WTC11 (cell line): ENCODE measurements at places on chromosomes 12 and 14. TPM values are rescaled to one million over a fixed set of nuclear protein-coding genes. Genes with fewer than 3 reads are reported as not detected.
A peak's percentile ranks its signal among the peaks of the same experiment; 100 is the strongest.

The TMEM179 gene
- total RNA-seq, result 2.4 to 3.9 TPM (median 3.6 TPM) in 3 replicates

The FOXG1 gene
- total RNA-seq, result 0.09 to 0.18 TPM (median 0.16 TPM) in 3 replicates

DNA sequence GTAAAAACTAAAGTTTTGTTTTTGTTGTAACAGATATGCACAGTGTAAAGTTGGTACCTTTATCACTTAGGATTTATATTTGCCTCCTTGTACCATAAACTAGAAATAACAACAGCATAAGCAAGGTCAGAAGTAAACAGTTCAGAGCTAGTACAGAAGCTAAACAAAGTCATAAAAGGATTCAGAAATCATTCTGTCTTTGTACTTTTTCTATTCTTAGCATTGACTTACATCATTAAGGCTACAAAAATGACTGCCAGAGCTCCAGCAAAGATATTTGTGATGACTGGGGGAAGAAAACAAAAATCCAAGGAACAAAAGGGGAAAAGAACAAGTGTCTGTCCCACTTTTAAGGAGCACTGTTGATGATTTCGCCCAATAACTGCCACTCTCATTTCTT lies 347.2 kb downstream of the CCDC91 start:
- no peak for DNase-seq
- no peak overlapping the region for H3K27ac ChIP-seq
- peaks cover 3% of the 10 kb centered on the region; the same call in 1 of the 2 replicates for H3K36me3 ChIP-seq
- H3K4me3 ChIP-seq, result no peak overlapping the region

DNA sequence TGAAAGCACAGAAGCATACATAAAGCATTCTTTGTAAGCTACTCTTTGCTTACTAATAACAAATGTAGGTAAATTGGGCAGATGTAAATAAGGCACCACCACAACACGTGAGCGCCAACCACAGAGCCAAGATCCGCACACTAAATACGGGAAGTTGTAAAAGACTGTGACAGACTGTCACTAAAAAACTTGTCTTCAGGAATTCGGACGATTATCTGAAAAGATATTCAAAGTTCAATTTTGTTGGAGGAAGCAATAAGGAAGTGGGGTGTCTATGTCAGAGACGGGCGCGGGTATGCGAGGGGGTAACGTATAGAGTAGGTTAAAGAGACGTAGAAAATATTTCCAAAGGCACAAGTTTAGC lies 1.5 kb upstream of the HSP90B1 start:
- no peak for DNase-seq
- H3K4me1 ChIP-seq, result peaks cover 28% of the 10 kb centered on the region
- no peaks in the 10 kb centered on the region for H3K27me3 ChIP-seq
- H3K27ac ChIP-seq, result peak overlapping the region; percentile 99
- peak overlapping the region; percentile 87 for H3K4me3 ChIP-seq

GRCh38 chr12:6779708-6780432 lies 7.5 kb downstream of the LAG3 start:
- peaks cover 34% of the 10 kb centered on the region for H3K27me3 ChIP-seq
- H3K27ac ChIP-seq, result peak overlapping the region; percentile 41; the same call in 1 of the 2 replicates
- DNase-seq, result no peak
- H3K4me1 ChIP-seq, result peaks cover 22% of the 10 kb centered on the region
- H3K4me3 ChIP-seq, result no peak overlapping the region
- H3K36me3 ChIP-seq, result no peaks in the 10 kb centered on the region

DNA sequence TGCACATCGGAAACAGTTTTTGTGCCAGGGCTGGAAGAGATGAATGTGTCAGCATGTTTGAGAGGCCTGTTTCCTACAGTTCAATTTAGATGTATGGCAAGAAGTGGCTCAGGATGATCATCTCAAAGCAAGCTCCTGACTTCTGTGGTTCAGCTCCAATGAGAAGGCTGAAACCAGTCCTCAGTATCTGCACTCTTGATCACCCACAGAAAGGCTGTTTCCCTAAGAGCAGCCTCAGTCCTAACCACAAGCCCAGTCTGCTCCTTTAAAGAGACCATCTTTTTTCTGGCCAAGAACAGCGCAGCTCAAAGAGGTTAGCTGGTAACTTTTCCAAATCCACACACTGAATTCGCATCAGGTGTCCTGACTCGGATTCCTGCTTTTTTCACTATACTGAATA lies 19.2 kb downstream of the CSRP2 start:
- H3K4me1 ChIP-seq, result peaks cover 16% of the 10 kb centered on the region
- peaks cover 67% of the 10 kb centered on the region for H3K36me3 ChIP-seq
- H3K27ac ChIP-seq, result 0 out of 2 replicates have a peak overlapping the region, but pooled peaks have one; percentile 16
- no peaks in the 10 kb centered on the region for H3K27me3 ChIP-seq
- DNase-seq, result no peak

DNA sequence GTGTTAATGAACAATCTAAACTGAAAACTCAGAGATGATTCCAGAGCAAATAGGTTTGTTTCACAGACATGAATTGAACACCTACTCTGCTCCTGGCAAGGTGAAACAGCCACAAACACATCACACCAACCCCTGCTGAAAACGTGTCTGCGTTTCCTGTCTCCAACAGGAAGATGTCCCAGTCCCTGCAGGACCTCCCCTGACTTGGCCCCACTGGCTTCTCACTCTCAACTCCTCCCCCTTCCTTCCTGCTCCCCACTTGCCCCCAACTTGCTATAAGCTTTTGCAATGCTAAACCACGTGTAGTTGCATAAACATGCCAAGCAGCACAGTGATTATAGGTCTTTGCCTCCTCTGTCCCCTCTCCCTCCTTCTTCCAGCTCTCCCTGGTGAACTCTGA lies 567.6 kb downstream of the BCL11B start:
- peaks cover 39% of the 10 kb centered on the region for H3K4me1 ChIP-seq
- no peak overlapping the region for H3K27ac ChIP-seq
- DNase-seq, result no peak
- no peak overlapping the region for H3K4me3 ChIP-seq
- no peaks in the 10 kb centered on the region for H3K36me3 ChIP-seq
- no peaks in the 10 kb centered on the region for H3K27me3 ChIP-seq

DNA sequence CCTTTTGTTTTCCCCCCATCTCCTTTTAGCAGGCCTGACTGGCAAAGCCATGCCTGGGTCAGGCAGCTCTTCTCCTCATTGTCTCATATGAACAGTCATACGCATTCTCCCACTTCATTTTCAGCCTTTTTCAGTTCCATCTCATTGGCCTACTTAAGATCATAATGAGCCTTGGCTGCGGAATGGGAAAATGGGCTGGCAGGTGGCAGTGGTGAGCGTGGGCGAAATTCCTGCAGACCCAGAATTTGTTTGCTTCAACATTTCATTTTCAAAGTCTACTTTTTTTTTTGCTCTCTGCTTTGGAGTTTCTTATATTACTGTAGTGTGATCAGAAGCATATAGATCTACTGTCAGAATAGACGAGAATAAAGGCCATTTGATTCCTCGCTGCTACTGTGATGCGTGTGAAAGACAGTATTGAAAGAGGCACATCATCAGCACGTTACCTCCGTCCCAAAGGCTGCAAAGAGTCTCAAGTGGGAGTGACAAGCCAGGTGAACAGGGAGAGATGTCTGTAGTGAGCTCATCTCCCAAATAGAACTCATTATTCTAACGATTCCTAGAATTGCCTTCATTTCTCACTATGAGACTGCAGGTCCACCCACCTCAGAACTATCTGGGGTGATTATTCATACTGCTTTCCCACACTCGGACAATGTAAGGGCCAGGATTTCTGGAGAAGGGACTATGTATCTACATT lies 73.7 kb downstream of the TBK1 start:
- H3K27ac ChIP-seq, result no peak overlapping the region
- no peaks in the 10 kb centered on the region for H3K36me3 ChIP-seq
- no peak overlapping the region for H3K4me3 ChIP-seq
- no peak for DNase-seq
- H3K4me1 ChIP-seq, result peaks cover 17% of the 10 kb centered on the region
- no peaks in the 10 kb centered on the region; the same call in 1 of the 2 replicates for H3K27me3 ChIP-seq

DNA sequence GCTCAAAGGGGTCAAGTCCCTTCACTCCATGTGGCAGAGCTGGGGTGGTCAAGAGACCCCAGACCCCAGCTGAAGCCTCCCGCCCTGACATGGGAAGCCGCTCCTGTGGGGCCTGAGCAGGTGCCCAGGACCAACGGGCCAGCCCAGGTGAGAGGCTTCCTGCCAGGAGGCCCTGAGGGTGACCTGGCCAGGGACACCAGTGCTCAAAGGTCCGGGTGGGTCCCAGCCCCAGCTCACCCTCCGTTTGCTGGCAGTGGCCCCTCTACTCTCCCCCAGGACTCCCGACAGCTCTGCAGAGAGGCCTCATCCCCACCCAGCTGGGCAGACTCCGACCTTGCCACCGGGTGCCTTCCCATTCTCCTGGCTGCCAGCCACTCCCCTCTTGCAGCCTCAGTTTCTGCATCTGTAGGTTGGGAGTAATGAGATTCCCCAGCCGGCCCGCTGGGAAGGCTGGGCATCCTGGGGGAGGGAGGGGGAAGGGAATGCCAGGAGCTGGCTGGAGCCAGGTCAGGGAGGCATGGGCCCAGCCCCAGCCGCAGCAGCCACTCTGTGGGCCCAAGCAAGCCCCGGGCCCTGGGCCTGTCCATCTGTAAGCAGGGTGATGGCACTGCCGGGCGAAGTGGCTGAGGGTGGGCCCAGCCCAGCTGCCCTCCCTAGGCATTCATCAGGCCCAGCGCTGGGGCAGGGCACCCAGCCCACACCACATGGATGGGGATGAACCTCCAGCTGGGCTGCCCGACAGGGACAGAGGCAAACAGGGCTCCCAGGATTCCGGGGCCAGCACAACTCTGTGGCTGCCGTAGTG lies 10.3 kb upstream of the INF2 start:
- H3K36me3 ChIP-seq, result no peaks in the 10 kb centered on the region
- H3K27ac ChIP-seq, result no peak overlapping the region
- H3K4me1 ChIP-seq, result peaks cover 57% of the 10 kb centered on the region
- peaks cover 10% of the 10 kb centered on the region for H3K27me3 ChIP-seq

- peak; percentile 18 for DNase-seq
- H3K36me3 ChIP-seq, result no peaks in the 10 kb centered on the region
- peaks cover 44% of the 10 kb centered on the region for H3K27me3 ChIP-seq
Measured at GRCh38 chr12:106954462-106955376, 988 bp upstream of the TMEM263 start.

DNA sequence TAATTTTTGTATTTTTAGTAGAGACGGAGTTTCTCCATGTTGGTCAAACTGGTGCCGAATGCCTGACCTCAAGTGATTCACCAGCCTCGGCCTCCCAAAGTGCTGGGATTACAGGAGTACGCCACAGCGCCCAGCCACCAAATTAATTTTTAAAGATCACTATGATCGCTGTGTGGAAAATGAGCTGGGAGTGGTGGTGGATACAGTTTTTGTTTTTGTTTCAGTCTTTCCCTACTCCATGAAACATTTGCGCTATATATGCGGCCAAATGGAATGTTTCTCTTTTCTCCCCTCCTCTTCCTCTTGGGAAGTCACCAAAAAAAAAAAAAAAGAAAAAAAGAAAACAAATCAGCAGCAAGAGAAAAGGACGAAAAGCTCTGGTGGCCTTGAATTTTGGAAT lies 20.8 kb upstream of the P2RX4 start:
- H3K27ac ChIP-seq, result no peak overlapping the region
- DNase-seq, result no peak
- H3K27me3 ChIP-seq, result no peaks in the 10 kb centered on the region

GRCh38 chr12:108211157-108211556 lies 82.1 kb downstream of the WSCD2 start:
- H3K4me1 ChIP-seq, result peaks cover 30% of the 10 kb centered on the region
- no peak overlapping the region for H3K4me3 ChIP-seq
- H3K36me3 ChIP-seq, result no peaks in the 10 kb centered on the region
- no peak overlapping the region for H3K27ac ChIP-seq
- no peak for DNase-seq

- peaks cover 33% of the 10 kb centered on the region for H3K36me3 ChIP-seq
- H3K4me3 ChIP-seq, result no peak overlapping the region
- H3K27me3 ChIP-seq, result no peaks in the 10 kb centered on the region
- no peak overlapping the region for H3K27ac ChIP-seq
Measured at GRCh38 chr12:73187765-73188164, 915.6 kb downstream of the TRHDE start.

DNA sequence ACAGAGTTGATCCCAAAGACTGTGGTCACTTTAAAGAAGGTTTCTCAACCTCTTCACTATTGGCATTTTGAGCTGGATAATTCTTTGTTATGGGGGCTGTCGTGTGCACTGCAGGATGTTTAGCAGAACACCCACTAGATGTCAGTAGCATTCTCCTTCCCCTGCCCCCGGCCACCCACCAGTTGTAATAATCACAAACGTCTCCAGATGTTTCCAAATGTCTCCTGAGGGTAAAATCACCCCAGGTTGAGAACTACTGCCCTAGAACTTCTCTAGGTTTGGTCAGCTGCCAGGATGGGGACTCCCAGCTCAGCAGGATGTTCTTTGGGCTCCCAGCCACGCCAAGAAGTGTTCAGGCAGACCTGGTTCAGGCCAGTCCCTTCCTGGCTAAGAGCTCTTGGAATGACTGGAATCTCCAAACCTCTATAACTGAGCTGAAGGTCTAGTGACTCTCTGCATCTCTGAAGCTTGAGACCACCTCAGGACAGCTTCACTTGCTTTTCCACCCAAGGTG lies 12.5 kb upstream of the AJUBA start:
- H3K4me3 ChIP-seq, result no peak overlapping the region
- no peaks in the 10 kb centered on the region; the same call in 1 of the 2 replicates for H3K27me3 ChIP-seq
- H3K27ac ChIP-seq, result peak overlapping the region; percentile 91
- H3K36me3 ChIP-seq, result no peaks in the 10 kb centered on the region
- peaks cover 5% of the 10 kb centered on the region for H3K4me1 ChIP-seq

DNA sequence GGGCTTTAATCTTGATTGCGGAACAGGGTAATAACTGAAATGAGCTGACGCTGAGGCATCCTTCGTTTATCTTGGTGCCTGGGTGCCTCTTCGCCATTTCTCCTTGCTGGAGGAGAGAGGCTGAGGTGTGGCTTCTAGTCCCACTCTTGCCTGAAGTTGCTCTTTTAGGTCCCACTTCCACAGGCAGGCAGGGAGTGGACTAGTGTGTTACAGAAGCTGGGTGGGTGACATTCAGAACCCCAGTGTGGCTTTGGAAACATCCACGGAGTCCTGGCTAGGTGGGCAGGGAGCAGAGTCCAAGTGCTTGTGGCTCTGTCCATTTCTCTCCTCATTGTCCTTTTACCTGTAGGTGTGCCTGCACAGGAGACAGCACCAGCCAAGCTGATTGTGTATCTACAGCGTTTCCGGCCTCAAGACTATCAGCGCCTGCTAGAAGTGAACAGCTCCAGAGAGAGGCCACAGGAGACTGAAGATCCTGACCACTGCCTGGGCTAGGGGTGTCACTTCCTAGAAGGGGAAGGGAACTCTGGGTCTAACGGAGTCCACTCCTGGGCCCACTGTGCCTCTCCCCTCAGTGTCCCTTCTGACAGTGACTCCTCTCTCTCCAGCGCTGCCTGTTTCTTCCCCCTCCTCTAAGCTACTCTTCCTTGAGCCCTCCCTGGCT lies 2.4 kb downstream of the THTPA start:
- H3K4me1 ChIP-seq, result peaks cover 48% of the 10 kb centered on the region
- peaks cover 25% of the 10 kb centered on the region for H3K36me3 ChIP-seq
- H3K27ac ChIP-seq, result peak overlapping the region; percentile 79
- H3K27me3 ChIP-seq, result no peaks in the 10 kb centered on the region; the same call in 1 of the 2 replicates

DNA sequence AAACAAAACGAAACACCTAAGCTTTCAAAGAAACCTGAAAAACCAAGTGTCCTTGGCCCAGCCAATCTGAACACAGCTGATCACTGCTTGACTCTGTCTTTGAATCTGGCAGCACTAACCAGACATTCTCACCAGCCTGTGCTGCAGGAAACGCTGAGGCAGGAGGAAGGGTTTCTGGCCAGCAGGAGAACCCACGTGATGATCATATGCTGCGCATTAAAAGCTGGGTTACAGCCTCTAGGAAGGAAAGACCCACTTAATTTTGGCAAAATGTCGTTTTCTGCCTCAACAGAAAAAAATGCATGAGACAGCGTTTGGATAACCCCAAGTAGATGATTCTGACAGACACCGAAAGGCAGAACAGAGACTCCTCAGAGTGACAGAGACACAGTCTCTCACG lies 9.8 kb downstream of the APPL2 start:
- H3K27ac ChIP-seq, result no peak overlapping the region
- peaks cover 19% of the 10 kb centered on the region for H3K36me3 ChIP-seq
- no peaks in the 10 kb centered on the region for H3K27me3 ChIP-seq
- no peak for DNase-seq
